ENCODE measurements at places on chromosomes 5 and 9.

GRCh38 chr5:160039810-160040470 is 31.0 kb downstream of the TTC1 start:
- DNase-seq = no peak

DNA sequence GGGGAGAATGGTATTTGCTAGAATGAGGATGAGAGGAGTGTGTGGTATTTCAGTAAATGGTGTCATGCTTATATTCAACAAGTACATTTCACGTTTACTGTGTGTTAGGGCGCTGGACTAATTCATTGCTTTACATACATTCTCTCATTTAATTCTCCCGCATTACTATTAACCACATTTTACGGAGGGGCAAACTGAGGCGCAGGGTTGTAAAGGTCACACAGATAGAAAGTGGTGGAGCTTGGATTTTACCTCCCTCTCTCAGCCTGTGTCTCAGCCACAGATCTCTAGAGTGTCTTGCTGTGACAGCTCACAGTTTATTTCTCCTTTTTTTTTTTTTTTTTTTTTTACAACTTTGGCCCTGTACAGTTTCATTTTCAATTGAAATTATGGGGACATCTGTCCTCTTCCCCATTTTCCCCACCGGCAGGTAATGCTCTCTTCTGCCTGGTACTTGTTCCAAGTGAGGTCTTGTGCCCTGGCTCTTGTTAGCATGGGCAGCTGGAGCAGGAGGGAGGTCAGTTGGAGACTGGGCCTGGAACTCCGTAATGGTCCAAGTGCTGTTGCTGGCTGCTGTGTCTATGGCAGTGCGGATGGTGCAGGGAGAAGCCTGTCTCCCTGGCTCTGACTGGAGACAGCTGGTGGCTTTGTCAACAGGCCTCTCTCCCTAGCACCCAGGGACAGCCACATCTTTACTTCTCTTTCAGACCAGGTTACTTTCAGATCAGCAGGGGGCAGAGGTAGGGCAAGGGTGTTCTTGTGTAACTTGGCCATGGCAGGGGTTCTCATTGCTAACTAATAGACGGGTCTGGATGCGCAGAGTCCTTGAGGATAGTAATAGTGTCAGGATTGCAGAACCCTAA is 20.5 kb upstream of the NDST1 start:
- DNase-seq = no peak

- DNase-seq = no peak
These were observed 27.0 kb downstream of the POU4F3 start for GRCh38 chr5:146365618-146366017.

DNA sequence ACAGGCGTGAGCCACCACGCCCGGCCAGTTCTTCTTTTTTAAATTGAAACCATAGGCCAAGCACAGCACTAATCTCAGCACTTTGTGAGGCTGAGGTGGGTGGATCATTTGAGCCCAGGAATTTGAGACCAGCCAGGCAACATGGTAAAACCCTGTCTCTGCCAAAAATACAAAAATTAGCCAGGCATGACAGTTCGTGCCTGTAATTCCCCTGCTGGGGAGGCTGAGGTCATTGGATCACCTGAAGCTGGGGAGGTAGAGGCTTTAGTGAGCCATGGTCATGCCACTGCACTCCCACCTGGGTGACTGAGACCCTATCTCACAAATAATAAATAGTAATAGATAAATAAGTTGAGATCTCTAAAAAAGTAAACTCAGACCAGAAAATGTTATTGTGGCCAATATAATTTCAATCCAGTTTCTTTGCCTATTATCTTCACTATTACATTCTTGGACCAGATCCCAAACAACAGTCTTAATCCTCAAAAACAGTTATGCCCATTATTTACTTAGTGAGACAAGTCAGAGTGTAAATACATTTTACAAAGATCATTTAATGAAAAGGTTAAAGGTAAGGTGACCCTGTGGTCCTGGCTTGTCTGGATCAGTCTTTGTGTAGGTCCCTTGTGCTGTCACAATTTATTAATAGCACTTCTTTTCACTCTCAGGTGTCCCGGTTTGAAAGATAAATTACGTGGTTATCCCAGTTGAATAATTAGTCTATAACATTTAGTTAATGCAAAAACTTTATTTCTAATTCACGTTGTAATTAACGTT is 53.6 kb downstream of the RAB24 start:
- no peak for DNase-seq

GRCh38 chr9:70468291-70468690 is 53.8 kb upstream of the KLF9 start:
- no peak for DNase-seq

Data from CD4-positive, alpha-beta T cell treated with Interleukin-1 beta for 1 hour (primary cell).